Fibroblast of skin of left quadriceps (primary cell): ENCODE measurements at places on chromosomes 2 and 18.

GRCh38 chr18:63850020-63850419 is 37.5 kb upstream of the SERPINB2 start:
- DNase-seq, result no peak

GRCh38 chr2:61520261-61520660 is 17.9 kb downstream of the XPO1 start:
- DNase-seq, result no peak

GRCh38 chr2:4979111-4979510 is 713.1 kb upstream of the SOX11 start:
- no peak for DNase-seq

GRCh38 chr2:68415521-68415920 is 50.4 kb downstream of the PLEK start:
- no peak for DNase-seq

GRCh38 chr18:61616111-61616610 is 276.6 kb downstream of the RNF152 start:
- DNase-seq, result no peak

DNA sequence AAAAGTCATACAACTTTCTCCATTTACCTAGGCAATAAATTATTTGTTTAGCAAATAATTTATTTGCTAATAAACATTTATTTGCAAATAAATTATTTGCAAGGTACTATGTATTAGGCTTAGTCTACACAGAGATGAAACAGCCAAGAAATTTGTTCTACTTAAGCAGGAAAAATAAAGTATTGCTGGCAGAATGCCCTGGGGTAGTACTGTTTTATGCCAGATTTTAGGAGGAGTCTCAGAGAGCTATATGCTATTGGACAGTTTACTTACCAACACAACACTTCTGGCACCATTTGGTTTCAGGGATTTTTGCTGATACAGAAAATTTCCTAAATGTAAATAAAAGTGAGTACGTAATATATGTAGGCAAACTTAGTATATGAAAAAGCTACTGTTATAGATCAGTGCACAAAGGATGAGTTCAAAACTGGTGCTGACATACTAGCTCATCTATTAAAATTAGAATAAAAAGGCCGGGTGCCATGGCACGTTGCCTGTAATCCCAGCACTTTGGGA is 23.2 kb upstream of the CDKL4 start:
- no peak for DNase-seq

DNA sequence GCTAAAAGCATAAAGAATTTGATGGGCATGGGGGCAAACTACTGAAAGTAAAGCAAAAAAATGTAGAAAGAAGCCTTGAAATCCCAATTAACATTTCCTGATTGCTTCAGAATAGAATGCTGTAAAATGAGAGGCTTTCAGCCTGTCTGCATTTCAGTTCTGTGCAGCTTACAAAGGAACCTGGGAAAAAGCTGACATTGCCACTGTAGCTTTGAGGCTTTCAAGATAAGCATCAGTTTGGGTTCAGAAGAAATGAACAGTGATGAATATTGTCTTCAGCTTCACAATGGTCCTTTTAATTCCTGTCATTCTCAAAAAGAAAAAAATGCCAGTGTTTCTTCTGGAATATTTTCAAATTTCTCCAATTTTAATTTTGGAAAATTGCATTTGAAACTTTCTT is 242.7 kb downstream of the LRRTM1 start:
- no peak for DNase-seq

GRCh38 chr2:223580951-223581350 is 21.2 kb downstream of the SCG2 start:
- DNase-seq, result peak; percentile 57

GRCh38 chr2:10668402-10669012 is 21.3 kb downstream of the NOL10 start:
- DNase-seq, result no peak

GRCh38 chr18:11664286-11664685 is 24.8 kb upstream of the GNAL start:
- DNase-seq, result no peak

DNA sequence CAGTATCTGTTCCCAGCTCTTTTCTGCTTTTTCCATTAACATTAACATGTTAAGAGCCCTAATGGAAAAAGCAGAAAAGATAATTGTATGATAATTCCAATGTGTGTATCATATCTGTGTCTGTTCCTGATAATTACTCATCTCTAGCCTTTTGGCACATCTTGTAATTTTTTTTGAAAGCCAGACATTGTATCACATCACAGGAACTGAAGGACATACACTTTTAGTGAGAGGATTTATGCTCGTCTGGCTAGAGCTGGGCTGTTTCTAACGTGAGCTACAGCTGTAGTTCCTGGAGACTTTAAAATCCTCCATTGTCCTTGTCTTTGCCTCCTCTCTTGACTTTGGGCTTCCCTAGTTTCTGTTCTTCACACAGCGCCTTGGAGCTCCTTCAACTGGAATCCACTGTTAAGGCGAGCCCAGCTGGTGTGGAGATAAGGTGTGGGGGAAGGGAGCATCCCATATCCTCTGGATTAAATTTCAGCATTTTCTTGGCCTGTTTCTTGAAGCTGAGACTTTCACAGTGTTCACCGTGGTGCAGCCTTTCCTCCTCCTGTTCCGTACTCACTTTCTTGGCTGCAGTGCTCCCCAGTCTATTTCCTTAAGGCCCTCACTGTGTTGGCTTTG is 211.5 kb downstream of the GALR1 start:
- DNase-seq, result no peak

DNA sequence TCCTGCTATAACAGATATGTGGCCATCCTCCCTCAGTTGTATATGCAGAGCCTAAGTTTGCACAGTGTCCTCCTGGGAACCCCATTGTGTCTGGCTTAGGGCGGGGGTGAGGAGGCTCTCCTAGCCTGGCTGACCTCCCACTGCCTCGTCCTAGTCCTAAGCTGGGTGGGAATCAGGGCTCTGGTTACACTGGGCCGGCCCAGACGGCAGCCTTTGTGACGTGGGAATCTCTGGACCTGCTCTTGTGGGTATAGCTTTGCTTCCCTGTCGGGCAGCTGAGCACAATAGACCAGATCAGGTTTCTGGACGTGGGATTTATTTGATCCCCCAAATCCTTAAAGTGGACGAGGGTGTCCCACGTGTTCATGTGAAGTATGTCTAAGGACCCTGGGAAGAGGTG is 2.9 kb downstream of the ACKR3 start:
- DNase-seq, result no peak

DNA sequence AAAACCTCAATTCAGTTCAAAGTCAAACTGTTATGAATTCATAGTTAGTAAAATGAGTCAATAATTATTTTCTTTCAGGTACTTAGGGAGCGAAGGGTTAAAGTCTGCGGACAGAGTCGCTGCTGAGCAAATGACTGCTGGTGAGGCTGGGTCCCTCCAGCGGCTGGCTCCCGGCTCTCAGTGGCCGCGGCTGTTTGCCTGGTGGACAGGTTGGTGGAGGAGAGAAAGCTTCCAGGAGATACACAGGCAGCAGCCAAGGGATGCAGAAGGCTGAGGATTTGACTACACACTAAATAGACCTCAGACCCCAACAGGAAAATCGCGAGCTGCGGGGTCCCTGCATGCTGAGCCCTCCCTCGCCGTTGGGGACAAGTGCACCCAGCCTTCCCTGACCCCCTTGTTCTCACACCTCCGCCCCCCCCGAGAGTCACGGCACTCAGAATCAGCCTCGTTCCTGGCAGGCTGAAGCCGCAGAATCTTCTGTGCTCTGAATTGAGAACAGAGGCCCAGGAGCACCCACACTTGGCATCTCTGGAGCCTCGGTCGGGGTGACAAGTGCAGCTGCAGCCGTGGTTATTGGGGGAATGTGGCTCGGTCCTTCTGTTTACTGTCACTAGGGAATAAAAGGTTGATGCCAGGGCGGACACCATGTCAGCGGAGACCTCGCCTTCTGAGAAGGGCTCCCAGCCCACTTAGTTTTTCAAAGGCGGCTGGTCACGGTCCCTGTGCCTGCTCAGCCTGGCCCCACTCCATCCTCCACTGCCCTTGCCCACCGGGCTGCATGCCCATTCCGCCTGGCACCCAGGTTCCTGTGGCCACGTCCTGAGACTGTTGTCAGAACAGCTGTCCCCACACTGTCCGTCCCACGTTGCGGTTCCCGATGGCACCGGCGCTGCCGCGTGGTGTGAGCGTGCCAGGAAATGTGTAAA is 74.0 kb downstream of the SLC66A2 start:
- DNase-seq, result no peak

GRCh38 chr2:73870084-73870483 is 22.7 kb upstream of the ACTG2 start:
- DNase-seq, result peak; percentile 49

DNA sequence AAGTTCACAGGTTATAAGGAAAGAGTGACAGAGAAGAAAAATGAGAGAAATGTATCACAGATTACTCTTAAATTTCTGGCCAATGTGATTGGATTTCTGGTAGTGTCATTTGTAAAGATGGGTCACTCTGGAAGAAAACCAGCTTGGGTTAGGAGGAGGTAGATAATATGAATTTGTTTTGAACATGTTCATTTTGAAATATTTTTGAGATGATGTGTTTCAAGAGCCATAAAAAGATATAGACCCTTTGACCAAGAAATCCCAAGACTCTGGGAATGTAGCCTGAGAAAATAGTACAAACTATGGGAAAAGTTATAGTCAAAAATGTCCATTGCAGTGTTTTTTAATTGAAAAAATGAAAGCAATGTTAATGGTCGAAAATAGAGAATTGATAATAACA is 70.7 kb downstream of the CALCRL start:
- no peak for DNase-seq

DNA sequence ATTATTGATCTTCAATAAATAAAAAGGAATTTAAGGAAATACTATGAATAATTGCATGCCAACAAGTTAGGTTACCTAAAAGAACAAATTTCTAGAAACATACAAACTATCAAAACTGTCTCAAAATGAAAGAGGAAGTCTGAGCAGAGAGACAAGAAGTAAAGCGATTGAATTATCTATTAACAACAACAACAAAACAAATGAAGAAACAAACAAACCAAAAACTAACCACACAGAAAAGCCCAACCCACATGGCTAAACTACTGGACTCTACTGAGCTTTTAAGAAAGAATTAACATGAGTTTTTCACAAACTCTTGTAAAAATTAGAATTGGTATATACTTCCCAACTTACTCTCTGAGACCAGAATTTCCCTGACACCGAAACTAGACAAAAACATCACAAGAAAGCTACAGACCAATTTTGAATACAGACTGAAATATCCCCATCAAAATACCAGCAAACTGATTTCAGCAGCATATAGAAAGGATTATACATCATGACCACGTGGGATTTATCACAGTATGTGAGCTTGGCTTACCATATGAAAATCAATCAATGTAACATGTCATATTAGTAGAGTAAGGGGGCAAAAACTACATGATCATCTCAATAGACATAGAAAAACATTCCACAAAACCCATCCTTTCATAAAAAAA is 16.6 kb upstream of the GALNT1 start:
- DNase-seq, result no peak
